ENCODE measurements at places on chromosomes 16 and 17.

DNA sequence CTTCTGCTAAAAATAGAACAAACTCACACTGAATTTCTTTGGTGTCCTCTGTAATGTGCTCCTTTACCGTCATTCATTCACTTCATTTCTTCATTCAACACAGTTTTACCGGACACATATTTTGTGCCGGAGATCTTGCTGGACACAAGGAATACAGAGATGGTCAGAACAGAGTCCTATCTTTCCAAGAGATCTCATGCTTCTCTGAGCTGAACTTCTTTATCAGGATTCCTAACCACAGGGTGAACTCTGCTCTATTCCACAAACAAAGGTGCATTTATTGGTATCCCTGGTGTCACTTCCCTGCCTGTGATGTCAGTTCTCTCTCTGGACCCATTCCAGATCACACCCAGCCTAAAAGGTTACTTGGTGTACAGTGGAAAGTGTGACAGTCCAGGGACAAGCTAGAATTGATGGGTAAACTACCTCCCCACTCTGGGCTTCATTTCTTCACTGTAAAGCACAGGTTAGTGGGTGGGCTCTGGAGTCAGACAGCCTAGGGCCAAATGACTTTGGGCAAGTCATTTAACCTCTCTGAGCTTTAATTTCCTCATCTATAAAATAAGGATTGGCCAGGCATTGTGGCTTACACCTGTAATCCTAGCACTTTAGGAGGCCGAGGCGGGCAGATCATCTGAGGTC is 4.2 kb downstream of the IFI35 start:
- DNase-seq = no peak

DNA sequence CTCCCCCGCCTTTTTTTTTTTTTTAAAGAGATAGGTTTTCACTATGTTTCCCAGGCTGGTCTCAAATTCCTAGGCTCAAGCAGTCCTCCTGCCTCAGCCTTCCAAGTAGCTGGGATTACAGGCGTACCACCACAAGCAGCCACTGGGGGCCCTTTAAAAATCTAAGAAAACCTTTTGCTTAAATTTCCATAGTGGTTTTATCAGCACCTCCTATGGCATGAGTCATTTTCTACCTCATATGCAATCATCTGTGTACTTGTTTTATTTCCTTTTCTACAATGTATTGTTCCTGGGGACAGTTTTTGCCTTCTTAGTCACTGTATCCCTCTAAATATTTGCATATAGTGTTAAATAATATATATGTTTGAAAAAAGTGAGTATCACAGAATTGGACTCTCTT is 29.2 kb downstream of the GNA13 start:
- DNase-seq = peak; percentile 21

DNA sequence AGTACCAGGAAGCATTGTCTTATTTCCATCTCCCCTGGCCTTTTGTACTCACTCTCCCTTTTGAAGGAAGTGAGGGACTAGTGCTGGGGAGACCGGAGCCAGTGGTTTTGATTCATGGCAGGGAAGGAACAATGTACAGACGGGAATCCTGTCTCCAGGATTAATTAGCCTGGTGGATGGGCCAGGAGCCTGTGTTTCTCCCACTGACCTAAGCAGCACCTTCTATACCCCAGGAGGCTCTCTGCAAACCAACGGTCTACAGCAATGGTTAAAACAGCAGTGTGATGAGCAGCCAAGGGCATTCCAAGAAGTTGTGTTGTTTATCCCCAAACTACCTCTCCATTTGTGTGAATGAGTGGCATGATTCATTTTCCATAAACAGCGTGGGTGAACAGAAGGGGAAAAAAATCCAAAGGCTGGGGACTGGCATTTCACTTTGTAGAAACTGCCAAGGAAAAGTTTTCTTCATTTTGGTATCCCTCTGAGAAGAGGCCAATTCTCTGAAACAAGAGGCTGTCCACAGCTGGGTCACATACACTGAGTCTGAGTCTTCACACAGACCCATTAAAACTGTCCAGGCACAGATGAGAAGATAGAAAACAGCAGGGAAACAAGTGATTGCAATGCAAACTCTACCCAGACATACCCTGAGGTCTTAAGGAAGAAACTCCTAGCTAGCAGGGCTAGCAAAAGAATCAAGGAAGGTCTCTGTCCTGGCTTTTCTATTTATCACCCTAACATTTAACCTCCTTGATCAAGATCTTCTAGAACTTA is 18.1 kb downstream of the ANKFN1 start:
- no peak for DNase-seq

DNA sequence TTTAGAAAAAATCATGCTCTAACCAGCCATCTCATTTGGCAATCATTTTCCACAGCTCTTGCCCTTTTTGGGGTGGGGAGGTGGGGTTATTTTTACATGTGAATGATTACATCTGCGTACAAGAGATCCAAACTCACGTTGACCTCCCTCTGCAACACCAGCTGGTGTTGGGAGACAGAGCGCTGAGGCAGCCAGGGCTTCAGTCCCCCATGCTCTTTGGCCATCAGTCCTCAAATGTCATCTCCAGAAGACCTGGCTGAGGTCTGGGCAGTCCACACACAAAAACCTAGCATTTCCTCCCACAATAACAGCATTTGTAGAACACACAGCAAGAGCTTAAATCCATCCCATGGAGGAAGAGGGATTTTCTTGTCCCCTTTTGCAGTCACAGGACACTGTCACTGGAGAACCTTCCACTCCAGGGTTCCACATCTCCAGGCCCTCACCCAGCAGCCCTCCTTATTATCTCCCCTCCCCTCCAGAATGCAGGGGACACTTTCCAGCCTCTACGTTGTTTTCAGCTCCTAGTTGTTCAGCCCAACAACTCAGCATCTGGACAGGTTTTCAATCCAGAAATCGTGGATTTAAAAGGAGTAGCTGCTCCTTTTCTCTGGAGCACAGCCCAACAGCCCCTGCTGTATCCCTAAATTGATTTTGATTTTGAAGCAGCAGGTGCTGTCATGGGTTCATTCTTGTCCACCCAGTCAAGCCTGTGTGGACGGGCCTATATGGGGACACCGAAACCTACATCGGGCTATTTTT is 21.1 kb downstream of the MEOX1 start:
- no peak for DNase-seq

- no peak for DNase-seq
Observed at GRCh38 chr16:15032547-15033308, 23.1 kb downstream of the NTAN1 start.

DNA sequence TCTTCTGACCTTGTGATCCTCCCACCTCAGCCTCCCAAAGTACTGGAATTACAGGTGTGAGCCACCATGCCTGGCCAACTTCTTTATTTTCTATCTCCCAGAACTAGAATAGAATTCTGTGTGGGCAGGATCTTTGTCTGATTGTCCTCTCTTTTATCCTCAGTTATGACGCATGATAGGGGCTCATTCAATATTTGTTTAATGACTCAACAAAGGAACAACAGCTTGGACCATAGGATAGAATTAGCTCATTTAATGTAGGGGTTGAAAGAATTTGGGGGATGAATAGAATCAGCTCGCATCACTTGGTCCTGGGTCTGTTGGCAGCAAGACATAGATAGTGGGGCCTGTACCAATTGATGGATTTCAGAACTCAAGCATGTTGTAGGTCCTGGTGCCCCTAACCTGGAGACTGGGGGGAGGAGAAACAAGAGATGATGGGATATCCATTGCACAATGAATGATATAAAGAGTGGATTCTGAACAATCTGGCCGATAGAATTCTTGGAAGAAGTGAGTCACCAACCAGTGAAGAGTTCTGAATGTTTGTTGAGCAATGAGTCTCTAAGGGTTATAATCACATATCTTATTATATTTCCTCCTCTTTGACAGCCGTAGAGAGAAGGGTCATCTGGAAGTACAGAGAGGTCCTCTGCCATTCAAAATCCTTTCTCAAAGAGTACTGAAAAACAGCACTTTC is 250.2 kb downstream of the HS3ST4 start:
- DNase-seq = no peak

DNA sequence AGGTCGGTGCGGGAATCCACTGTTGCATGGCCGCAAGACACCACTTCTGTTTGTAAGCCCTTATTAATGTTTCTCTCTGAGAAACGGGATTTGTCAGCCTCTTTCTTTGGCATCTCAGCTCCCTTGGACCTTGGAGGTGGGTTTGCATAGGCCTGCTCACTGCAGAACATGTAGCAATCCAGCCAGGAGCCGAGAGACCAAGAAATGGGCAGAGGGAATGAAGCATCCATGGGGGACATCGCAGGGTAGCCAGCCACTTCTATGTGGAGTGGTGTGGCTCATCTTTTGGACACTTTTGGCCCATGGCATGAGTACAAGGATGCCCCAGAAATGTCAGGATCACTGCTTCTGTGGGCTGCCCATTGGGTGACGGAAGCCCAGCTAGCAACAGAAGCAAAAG is 79.4 kb downstream of the GSG1L start:
- no peak for DNase-seq

- DNase-seq = no peak
Observed at GRCh38 chr17:1673041-1673785, 11.5 kb downstream of the PRPF8 start.

GRCh38 chr17:29623283-29623647 is 553 bp upstream of the CORO6 start:
- DNase-seq = no peak

DNA sequence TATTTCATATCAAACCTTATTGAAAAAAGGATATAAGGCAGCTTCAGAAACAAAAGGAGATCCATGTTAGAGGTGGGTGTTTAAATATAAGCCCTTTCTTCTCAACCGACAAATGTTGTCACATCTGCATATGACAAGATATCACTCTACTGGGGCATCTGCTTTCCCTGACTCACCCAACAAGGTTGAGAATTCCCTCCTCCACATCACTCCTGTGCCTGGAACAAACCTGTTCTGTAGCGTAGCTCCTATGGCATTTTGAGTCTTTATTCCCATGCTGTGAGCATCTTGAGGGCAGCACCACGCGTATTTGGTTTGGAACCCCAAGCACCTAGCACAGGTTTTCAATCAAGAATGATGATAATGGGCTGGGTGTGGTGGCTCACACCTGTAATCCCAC is 59.4 kb upstream of the ZFHX3 start:
- no peak for DNase-seq

DNA sequence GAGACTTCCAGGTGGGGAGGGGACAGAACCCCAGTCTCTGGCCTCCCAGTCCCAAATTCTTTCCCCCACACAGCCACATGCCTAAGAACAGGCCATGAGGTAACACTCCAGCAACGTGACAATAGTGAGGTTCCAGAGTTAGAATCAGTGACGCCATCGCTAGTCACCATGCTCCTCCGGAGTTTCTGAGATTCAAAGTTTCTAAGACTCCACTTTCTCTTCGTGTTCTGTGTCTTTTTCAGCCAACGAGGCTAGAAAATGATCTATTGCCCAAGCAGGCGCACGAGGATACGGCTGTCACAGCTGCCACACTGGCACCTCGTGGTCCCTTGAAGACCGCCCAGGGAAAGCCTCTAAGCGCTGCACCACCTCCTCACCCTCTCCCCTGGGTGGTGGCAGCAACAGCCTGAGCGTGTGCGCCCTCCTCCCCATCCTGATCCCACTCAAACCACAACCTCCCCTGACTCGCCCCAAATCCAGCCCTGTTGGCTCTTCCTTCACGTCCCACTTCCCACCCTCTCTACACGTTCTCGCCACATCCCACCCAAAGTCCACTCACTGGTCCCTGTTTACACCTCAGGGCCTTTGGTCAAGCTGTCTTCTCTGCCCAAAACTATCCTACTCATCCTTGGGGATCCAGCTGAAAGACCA is 1.0 kb downstream of the MCRIP1 start:
- peak; percentile 23 for DNase-seq

GRCh38 chr16:77790009-77790372 is 1.6 kb downstream of the VAT1L start:
- no peak for DNase-seq

DNA sequence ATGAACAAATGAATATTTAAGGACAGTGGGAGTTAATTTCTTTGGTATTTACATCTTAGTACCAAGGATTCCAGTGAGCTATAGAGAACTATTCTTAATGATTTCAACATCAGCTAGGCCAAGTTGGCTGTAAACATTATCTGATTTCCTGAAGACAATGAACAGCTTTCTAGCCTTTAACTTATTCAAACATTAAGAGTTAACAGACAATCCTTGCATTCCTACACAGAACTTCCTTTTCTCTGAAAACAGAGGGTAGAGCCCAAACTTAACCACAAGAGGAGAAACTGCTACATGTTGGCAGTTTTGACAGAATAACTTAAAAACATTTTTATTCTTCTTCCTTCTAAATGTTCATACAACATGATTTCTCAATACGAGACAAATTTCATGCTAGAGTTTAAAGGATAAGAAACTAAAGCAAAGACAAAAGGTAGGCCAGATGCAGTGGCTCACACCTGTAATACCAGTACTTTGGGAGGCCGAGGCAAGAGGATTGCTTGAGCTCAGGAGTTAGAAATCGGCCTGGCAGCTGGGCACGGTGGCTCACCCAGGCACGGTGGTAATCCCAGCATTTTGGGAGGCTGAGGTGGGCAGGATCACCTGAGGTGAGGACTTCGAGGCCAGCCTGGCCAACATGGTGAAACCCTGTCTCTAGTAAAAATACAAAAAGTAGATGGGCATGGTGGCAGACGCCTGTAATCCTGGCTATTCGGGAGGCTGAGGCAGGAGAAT is 4.4 kb downstream of the CRLF3 start:
- no peak for DNase-seq
